ENCODE measurements at places on chromosomes 16 and 17.

DNA sequence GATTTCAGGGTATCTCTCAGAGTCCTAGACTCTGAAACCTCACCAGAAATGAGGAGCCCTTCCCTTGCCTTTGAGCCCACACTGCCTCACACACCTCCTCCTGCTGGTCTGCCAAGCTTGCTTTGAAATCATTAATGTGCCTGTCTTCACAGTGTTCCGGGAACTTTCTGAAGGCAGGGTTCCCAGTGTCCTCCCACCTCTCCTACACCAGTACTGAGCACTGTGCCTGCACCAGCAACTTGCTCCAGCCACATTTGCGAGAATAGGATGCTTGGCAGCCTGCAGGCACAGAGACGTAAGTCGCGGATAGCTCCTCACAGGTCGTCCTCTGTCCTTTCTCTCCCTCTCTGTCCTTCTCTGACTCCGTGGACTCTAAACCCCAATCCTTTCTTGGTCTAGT is 408.4 kb upstream of the EEF2KMT start:
- DNase-seq: no peak

GRCh38 chr17:55661256-55661758 is 61.4 kb downstream of the TMEM100 start:
- no peak for DNase-seq

DNA sequence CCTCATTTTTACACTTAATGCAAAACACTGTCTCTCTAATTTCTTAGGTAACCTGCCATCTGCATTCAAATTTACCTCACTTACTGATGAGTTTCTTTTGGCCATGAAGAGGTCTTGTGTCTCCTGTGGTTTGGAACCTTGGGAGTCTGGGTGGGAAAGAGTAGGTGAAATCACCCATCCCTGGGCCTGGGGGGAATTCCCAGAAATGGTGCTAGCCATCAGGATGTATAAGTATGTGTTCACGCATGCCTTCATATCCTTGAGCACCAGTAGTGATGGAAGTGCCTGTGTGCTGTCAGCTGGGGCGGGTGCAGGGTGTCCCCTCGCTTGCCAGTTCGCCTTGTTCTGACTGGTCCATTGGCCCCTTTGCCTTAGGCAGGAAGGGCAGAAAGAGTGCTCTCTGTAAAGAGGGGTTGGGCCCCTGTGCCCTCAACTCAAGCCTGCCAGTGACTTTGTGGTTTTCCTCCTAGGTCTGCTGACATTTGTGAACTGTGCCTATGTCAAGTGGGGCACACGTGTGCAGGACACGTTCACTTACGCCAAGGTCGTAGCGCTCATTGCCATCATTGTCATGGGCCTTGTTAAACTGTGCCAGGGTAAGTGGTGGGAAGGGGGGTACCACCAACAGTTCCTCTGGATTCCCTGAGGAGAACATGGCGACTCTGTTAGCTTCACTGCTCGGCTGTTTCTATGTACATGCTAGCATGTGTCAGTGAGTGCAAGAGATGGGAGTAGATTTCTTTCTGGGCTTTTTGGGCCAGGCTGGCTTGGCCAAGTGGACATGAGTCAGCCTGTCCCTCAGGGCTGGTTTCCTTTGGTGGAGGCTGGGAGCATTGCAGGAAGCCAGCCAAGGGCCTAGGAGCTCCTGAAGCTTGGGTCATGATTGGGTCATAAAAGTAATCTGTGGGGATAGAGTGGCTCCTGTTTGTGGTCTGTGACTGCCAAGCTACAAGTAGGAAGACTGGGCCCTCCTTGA is 23.2 kb downstream of the SLC7A6OS start:
- no peak for DNase-seq

DNA sequence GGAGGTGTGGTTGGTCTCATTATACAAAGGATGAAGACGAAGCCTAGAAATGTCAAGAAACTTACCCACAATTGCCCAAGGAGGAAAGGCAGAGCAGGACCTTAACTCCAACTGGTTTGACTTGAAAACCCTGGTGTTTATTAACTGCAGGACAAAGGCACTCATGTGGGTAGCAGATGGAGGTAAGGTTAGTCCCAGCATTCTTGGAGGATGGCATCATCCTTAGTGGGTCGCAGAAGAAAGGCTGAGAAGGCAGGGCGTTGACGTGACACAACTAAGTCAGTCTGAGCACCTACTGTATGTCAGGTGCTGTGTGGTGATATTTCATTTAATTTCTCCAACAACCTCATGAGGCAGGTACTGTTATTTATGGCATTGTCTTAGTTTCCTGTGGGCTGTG is 101.3 kb downstream of the HAPSTR1 start:
- DNase-seq: no peak

- no peak for DNase-seq
Observed at GRCh38 chr16:90026135-90026534, 6.9 kb upstream of the DBNDD1 start.
